ENCODE measurements at places on chromosomes 3 and 15.

GRCh38 chr15:90425726-90426346 is 37.8 kb downstream of the IQGAP1 start:
- no peak for DNase-seq

DNA sequence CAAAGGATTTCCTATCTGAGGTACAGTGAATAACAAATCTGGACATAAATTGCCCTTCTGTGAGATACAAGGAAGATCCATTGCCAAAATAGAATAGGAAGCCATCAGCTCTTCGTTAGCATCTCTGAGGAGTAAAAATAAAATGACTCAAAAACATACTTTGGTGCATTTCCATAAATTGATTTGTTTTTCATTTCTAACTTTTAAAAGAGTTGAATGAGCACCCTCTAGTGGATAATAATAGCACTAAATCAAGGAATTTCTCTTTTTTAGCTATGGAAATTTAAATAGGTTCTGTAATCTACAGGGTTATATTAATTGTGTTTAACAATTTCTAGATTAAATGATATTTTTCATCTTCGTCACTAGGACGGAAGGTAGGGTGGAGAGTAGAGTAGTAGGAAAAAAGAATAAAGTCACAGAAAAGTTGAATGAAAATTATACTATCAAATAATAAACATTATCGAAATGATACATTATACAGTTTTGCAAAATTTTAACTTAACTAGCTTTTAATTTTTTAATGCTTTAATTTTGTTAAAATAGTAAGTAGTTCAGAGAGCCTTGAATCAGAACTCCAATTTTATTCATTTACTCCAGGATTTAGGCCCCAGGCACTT is 6.4 kb downstream of the NSUN3 start:
- peak; percentile 12 for DNase-seq

GRCh38 chr3:128267541-128267940 is 114.3 kb downstream of the EEFSEC start:
- DNase-seq: no peak

- DNase-seq: no peak
These were observed 8.5 kb upstream of the ONECUT1 start for GRCh38 chr15:52798529-52799101.

DNA sequence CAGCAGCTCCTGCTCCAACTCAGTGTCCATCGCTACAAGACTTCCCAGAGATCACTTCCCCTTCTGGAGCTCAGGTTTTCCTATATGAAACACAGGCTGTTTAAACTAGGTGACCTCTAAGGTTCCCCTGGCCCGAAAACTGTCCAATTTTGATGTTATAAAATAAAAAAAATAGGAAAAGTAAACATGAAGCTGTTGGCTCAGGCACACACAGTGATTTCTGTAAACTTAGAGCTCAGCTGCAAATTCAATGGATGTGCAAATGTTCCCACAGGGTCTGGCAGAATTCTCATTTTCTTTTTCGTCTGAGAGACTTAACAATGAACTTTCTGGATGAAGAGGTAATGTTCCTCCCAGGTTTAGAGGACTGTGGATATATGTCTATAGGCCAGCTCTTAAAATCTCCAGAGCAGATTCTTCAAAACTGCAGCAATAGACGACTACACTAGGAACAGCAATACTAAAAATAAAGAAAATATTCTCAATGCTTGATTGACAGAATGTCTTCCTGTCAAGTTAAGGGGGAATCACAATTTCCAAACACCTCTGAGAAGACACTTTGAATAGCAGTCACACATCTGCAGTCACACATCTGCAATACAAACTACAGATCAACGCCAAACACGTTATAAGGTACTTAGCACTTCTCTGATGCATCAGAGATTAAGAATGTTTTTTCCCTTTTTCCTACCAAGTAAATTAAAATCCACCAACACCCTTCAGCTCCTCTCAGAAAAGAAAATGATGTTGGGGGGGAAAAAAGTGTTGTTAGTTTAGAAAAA is 2.8 kb downstream of the NUP210 start:
- DNase-seq: no peak

DNA sequence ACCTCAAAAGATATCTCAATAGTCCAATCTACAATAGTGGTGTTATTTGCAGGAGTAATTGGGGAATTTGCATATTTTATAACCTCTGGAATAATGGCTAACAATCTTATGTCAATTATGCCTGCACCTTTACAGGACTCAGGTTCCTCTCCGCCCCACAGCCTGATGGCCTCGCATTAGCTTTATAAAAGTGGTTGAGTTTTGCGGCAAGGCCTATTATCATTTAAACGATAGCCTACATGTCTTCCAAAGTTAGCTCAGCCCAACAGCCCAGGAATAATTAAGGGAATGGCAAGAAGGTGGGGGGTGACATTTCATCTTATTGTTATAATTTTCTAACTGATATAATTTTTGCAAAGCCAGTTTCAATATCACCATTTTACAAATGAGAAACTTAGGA is 97.3 kb downstream of the RTP4 start:
- no peak for DNase-seq

DNA sequence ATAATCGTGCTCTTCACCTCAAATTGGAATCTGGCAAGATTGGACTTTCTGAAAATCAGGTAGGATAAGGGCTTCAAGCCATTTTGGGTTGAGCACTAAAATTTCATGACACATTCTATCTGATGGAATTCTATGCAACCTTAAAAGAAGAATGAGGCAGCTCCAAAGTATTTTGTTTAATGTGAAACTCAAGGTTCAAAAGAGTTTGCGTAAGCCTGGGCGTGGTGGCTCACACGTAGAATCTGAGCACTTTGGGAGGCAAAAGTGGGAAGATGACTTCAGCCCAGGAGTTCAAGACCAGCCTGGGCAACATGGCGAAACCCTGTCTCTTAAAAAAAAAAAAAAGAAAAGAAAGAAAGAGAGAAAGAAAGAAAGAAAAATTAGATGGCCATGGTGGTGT is 3.6 kb upstream of the PLA1A start:
- DNase-seq: no peak

GRCh38 chr3:122727766-122728165 is 47.1 kb downstream of the PARP14 start:
- no peak for DNase-seq

DNA sequence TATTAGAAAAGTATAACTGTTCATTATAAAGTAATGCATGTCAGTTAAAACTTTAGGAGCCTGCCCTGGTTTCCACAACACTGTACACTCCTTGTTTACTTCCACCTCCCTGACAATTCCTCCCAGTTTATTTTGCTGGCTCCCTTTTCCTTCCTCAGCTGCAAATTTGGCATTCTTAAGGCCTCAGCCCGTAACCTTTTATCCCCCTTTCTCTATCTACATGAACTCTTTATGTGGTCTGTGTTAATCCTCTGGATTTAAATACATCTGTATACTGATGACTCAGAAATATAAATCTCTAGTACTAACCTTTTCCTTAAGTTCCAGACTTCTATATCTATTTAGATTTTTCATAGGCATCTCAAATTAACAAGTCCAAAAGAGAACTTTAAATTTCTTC is 143.6 kb downstream of the OTOL1 start:
- no peak for DNase-seq

- DNase-seq: no peak
These were observed 9.5 kb downstream of the IFT122 start for GRCh38 chr3:129449279-129450115.

All from germinal center (tissue), 1 donor.